ENCODE measurements at places on chromosomes 13 and 19.
A peak's percentile ranks its signal among the peaks of the same experiment; 100 is the strongest.

DNA sequence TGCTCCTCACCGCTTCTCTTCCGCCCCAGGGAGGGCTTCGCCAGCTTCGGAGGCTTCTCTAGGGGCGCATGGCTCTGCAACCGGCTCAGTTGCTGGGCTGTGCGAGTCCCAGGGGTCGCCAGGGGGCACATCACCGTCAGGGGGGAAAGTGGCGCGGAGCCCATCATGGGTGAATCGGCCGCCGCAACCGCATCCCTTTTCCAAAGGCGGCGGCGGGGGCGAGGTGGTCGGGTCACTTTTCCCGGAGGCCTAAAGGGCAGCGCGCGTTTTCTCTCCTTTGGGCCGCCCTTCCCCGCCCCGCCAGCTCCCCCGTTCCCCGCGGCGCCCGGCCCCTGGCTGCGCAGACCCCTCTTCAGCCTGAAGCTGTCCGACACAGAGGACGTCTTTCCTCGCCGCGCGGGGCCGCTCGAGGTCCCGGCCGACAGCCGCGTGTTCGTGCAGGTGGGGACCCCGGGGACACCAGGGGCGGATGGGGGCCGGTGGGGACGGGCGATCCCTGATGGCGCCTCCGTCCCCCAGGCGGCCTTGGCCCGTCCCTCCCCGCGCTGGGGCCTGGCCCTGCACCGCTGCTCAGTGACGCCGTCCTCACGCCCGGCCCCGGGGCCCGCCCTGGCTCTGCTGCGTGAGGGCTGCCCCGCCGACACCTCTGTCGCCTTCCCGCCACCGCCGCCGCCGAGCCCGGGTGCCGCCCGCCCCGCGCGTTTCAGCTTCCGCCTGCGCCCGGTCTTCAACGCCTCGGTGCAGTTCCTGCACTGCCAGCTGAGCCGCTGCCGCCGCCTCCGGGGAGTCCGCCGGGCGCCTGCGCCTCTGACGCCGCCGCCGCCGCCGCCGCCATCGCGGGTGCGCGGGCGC, 1.7 kb downstream of the TGFBR3L start:
- no peak for DNase-seq

GRCh38 chr13:99352351-99353245, 45.4 kb upstream of the GPR183 start:
- no peak for DNase-seq

GRCh38 chr13:74134777-74135325, 647 bp upstream of the KLF12 start:
- peak; percentile 30 for DNase-seq

DNA sequence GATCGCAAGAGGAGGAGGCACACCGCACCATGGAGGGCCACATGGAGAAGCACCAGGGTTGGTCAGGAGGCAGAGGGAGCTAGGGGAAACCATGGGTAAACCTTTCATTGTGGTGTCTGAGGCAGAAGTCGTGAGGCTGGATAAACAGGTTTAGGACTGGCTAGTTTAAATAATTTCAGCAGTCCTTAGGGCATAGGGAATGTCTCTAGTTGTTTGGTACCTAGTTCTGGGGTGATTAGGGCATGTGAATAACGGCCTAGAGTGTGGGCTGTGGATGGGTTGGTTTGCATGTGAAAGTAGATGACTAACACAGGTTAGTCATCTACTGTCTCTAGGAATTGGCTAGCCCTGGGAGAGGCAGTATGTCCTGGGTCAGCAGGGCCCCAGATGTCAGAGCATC, 102.3 kb downstream of the STOML3 start:
- DNase-seq: no peak

DNA sequence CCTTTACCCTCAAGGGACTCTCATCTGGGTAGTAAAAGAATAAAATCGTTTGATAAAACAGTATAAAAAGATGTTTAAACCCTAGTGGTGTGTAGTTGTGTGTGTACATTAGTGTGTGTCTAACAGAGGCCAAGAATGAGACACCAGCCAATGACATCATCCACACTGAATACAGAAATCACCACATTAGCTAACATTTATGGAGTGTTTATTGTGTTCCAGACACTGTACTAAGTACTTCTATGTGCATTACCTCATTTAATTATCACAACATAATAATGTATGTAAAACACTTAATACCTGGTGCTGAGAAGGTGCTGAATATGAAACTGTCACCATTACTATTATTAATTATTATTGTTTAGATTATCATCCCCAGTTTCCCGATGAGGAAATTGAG, 49.1 kb upstream of the UQCRFS1 start:
- no peak for DNase-seq

DNA sequence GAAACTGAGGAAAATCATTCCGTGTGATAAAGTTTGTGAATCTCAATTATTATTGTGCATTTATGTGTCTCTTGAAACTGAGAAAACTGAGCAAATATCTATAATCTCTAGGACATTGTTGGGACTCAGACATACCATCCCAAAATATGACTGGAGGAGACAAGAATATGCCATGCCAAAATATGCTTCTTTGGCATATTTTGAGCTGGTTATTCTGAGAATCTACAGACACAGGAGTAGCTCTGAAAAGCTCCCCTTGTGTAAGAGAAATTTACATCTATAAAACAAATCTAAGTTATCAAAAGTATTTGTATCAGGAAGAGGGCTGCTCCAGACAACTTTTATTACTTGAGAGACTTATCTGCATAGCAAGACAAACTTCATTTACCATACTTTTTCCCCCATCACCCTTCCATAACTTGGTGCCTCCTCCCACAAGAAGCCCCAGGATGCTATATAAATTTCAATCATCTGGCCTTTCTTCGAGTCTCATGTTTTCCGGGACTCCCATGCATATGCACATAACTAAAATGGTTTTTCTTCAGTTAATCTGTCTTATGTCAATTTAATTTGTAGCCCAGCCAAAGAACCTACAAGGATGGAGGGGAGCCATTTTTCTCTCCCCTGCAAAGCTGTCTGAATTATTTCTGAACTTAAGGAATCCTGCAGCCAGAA, 28.6 kb upstream of the NDFIP2 start:
- no peak for DNase-seq

- no peak for DNase-seq
Observed at GRCh38 chr13:68185444-68186141, 955.5 kb upstream of the PCDH9 start.

- no peak for DNase-seq
Observed at GRCh38 chr13:91031508-91031907, 316.0 kb upstream of the MIR17HG start.

- DNase-seq: no peak
Observed at GRCh38 chr19:45348367-45349125, 8.0 kb downstream of the KLC3 start.

GRCh38 chr13:75445717-75446499, 36.1 kb downstream of the TBC1D4 start:
- DNase-seq: no peak

GRCh38 chr19:13396250-13397080, 109.8 kb downstream of the CACNA1A start:
- no peak for DNase-seq

GRCh38 chr13:51419001-51419636, 33.7 kb downstream of the INTS6 start:
- no peak for DNase-seq

DNA sequence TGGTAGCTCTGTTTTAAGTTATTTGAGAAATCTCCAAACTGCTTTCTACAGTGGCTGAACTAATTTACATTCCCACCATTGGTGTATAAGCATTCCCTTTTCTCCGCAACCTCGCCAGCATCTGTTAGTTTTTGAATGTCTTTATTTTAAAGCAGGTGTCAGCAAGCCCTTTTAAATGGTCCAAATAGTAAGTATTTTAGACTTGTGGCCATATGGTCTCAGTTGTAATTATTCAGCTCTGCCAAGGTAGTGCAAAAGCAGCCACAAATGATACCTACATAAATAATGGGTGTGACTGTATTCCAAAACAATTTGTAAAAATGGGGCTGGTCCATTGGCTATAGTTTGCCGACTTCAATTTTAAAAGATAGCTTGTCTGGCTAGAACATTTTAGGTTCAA, 58.7 kb upstream of the TMTC4 start:
- no peak for DNase-seq

DNA sequence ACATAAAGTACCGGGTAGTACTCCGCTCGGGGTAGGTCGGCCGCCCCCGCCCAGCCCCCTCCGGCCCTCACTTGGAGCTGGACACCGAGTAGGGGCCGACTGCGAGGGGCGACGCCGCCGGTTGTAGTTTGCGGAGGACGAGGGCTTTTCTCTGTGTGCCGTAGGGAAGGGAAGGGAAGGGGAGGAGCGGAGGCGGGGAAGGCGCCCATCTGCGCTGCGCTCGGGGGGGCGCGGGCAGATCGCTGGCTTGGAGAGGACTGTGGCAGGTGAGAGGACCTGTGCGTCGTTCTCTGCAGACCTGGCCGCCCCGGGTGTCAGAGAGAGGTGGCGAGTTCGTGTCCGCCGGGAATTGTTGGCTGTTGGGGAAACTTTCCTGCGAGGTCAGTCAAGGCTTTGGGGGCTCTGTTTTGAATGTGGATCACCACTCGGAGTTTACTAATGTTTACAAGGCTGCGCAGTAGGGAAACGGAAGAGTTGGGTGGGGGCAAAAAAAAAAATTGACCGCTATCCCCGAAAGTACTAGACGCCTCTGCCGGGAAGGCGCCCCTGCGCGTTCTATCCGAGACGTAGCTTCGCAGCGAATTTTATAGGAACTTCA, 1.4 kb downstream of the ING1 start:
- peak; percentile 9 for DNase-seq

DNA sequence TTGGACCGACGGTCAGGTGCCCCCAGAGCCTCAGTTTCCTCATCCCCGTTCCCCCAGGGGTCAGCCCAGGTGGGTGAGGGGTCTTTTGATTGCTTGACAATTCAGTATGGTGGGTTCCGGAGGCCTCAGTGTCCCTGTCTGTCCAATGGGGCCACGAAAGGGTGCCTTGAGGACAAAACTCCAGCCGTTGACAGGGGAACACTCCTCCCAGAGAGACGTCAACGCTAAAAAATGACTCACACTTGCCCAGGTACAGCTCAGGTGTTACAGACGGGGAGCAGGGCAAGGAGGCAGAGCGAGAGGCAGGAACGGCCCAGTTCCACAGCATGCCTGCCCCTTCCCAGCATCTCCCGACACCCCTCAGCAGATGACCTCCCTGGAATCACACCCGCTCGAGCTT, 1.8 kb downstream of the TNFAIP8L1 start:
- DNase-seq: no peak

DNA sequence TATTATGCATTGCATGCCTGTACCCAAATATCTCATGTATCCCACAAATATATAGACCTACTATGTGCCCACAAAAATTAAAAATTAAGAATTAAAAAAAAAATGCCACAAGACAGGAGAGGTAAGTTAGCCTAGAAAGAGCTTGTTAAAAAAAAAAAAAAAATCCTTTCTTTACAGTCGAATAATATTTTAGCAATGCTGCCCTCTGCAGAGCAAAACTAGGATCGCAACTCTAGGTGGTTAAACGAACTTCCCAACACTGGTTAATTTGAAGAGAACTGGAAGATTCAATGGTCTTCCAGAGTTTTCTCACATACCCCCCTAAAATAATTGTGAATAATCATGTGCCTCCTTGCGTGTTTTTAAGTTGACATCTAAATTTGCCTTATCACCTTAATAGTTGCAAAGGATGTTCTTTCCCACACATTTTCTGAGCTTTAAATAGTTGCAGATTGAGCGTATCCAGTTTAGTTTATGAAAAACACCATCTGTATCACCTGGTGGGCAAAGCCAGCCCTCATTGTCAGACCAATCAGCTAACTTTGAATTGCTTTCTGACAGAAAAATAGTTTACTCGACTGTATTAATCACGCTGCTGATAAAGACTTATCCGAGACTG, 47.4 kb upstream of the RCBTB2 start:
- DNase-seq: peak; percentile 30

DNA sequence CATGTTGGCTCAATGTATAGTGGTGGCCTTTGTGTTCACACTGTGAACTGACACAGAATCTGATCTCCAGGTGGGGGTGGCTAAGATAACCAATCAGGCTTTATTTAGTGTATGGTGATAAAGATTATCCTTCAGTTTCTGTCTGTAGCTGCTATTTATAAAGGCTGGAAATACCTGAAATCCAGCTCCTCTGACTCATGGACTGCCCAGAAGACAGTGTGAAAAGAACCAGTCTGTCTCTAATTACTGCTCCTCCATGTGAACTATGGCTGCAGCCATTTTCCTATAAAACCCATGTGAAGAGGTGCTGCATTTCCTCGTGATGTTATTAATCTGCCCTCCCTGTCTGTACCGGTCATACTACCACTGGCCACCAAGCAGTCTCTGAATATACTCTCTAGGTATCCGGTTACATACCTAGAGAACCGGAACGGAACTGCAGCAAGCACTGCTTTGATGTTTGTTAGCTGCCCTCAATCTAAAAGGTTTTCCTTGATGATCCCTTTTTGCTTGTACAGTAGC, 238.0 kb downstream of the LHFPL6 start:
- no peak for DNase-seq

- no peak for DNase-seq
Observed at GRCh38 chr13:85366759-85367417, 432.3 kb downstream of the SLITRK6 start.

- no peak for DNase-seq
Observed at GRCh38 chr19:40193587-40193849, 2.3 kb downstream of the MAP3K10 start.

- DNase-seq: no peak
Observed at GRCh38 chr13:28273919-28274318, 135.6 kb downstream of the PAN3 start.

- DNase-seq: no peak
Observed at GRCh38 chr19:52692431-52693008, 42.3 kb downstream of the ZNF611 start.

Measured in stimulated activated CD4-positive, alpha-beta T cell treated with anti-CD3 and anti-CD28 coated beads, Interleukin-1b, Interleukin-23, amount 100 ng/mL, for 1 hour (primary cell).